ENCODE measurements at places on chromosomes 3 and 15. TPM values are rescaled to one million over a fixed set of nuclear protein-coding genes. Genes with fewer than 3 reads are reported as not detected.

DNA sequence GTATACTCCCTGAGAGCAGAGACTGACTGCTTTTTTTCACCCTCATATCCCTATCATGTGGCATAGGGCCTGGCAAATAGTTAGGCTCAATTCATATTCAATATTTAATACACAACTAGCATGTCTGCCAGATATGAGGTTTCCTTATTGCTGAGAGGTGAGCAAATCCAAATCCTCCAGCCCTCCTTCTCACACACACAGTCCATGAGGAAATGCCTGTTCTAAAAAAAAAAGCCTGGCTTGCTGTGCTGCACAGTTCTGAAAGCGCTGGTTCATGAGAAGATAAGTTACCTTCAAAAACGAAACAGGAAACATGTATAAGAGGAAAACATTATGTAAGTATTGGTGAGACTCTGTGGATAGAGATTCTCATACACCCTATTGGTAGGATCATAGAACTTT, 15.5 kb upstream of the ACAP2 start:
- no peak for DNase-seq

DOCK3 gene
- total RNA-seq = 39.9 TPM

SLTM gene
- 78.3 TPM for total RNA-seq

DNA sequence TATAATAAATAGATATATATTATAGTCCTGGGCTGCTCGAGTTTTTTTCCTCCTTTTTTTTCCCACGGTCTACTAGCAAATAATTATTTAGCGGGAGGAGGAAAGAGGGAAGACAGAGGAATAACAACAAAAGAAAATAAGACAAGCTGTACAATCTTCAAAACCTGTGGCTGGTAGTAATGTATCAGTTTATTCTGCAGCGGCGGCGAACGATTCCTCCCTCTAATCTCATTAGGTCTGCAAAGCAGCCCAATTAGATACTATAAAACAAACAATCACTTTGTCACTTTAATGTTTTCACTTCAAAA, 390 bp upstream of the TLE3 start:
- DNase-seq = no peak

GRCh38 chr3:65604863-65605526, 433.7 kb downstream of the MAGI1 start:
- no peak for DNase-seq

DNA sequence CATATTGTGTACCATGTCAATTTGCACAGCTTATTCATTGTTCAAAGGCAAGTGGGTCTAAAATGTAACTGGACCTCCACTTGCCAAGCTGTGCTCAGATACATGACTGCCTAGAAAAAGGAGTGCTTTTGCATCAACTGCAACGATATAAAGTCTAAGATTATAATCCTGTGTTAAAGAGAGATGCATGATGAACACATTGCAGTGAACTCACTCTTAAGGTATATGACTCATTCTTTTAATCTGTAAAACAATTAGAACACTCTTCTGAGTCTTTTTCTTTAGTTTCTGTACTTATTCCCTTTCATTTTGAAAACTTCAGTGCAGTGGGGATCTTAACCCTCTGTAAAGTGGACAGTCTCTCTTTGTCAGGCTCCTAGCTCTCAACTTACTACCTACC, 982.8 kb downstream of the ROBO1 start:
- DNase-seq = no peak

- DNase-seq = no peak
Observed at GRCh38 chr3:49294343-49294742, 17.3 kb upstream of the C3orf62 start.

GHSR gene
- 0.82 TPM for total RNA-seq

DNA sequence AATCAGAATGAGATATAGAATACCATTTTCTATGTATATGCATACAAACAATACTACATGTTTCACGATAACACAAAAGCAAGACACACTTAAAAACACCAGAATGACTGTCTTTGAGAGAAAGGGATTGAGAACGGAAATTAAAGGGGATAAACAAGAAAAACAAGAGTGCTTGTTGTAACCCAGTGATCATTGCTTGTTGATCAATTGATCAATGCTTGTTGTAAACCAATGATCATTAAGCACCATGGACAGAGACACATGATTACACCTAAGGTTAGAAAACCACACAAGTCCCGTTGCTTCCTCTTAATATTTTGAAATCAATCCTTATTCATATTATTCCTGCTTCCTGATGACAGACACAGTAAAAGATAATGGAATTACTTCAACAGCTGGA, 1.1 kb upstream of the OR4F15 start:
- DNase-seq = no peak

DNA sequence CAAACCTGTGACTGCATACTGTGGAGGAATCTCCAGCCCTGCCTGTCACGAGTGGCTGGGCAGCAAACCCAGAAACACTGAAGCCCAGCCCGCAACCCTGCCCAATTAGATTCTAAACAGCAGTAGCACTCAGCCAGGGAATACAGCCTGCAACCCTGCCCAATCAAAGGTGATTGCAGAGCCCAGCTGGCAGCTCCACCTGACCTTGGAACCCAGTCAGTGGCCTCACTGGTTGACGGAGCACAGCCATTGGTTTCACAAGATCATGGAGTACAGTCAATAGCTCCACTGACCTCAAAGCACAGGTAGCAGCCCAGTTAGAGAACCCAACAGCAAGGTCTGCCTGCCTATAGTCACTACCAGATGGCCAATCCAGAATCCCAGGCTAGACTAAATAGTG, 35.2 kb upstream of the MYLK start:
- no peak for DNase-seq

CLRN1 gene
- total RNA-seq = not detected

GRCh38 chr15:40891810-40892446, 2.3 kb upstream of the VPS18 start:
- no peak for DNase-seq

All from frontal cortex (tissue), 4 donors.